ENCODE measurements at places on chromosomes 12 and 14.

- no peak for DNase-seq
Measured at GRCh38 chr14:89720741-89721729, 233.5 kb downstream of the EFCAB11 start.

DNA sequence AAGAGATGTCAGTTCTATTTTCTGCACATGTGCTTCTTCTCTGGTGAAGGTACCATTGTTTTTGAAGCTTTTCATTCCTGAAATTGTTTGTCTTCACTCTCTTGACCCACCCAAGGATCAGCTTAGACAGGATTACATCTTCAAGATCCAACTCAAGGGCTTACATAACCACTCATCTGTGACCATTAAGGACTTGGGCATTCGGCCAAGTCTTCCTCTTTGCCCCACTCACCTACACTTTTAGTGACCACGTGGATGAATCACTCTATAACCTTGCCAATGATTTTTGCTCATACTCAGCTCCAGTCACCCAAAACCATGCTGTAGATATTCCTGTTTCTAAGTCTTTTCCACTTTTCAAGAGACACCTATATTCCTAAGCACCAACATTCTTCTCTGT, 36.5 kb upstream of the SSTR1 start:
- no peak for DNase-seq

- DNase-seq: no peak
Measured at GRCh38 chr14:24250354-24250753, 7.9 kb upstream of the TINF2 start.

GRCh38 chr14:70654632-70655031, 12.9 kb downstream of the TTC9 start:
- no peak for DNase-seq

GRCh38 chr12:46217541-46218321, 51.1 kb downstream of the SLC38A1 start:
- DNase-seq: no peak

- DNase-seq: no peak
Measured at GRCh38 chr12:29270446-29270845, 110.5 kb downstream of the ERGIC2 start.

DNA sequence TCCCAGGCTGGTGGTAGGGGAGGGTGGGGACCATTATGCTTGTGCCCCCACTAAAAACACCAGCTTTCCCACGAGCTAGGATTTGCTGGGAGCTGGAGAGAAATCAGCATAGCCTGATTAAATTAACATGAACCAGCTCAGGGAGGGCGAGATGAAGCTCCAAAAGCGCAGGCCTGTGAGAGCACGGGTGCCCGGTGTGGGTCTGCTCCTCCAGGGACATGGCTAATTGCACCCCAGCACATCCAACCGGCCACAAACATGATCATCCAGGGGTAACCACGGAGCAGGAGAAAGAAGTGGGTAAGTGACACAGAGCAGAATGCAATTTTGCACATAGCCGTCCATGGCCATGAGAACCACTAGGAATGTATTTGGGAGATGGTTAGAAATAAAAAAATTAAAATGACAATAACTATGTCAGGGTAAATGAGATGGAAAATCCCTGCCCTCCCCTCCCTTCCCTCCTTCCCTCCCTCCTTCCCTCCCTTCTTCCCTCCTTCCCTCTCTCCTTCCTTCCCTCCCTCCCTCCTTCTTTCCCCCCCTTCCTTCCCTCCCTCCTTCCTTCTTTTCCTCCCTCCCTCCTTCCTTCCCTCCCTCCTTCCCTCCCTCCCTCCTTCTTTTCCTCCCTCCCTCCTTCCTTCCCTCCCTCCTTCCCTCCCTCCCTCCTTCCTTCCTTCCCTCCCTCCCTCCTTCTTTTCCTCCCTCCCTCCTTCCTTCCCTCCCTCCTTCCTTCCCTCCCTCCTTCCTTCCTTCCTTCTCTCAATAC, 26.9 kb downstream of the CLMN start:
- DNase-seq: no peak

DNA sequence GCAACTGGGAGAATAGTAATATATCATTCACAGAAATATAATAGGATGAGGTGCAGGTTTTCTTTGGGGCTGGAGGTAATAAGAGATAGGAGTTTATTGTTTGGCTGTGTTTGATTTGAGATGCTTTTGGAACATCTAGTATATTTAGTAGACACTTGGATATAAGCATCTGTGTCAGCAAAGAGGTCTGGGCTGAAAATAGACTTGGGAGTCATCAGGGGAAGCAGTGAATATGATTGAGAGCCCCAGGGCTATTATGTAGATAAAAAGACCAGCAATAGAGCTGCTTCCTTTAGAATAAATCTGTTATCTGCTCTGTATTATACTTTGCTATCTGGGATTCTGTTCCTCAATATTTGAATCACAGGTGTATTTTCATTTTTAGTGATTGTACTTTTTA, 36.6 kb downstream of the SPATA7 start:
- no peak for DNase-seq

- no peak for DNase-seq
Measured at GRCh38 chr12:108717243-108717642, 14.1 kb downstream of the CORO1C start.

- DNase-seq: no peak
Measured at GRCh38 chr14:52876311-52876710, 74.5 kb downstream of the FERMT2 start.

- no peak for DNase-seq
Measured at GRCh38 chr12:105555556-105556295, 225.2 kb downstream of the C12orf75 start.

- DNase-seq: no peak
Measured at GRCh38 chr12:117080661-117081144, 18.5 kb downstream of the TESC start.

- DNase-seq: no peak
Measured at GRCh38 chr12:69821456-69822159, 3.4 kb upstream of the MYRFL start.

GRCh38 chr12:93134893-93135285, 205.8 kb upstream of the EEA1 start:
- no peak for DNase-seq

DNA sequence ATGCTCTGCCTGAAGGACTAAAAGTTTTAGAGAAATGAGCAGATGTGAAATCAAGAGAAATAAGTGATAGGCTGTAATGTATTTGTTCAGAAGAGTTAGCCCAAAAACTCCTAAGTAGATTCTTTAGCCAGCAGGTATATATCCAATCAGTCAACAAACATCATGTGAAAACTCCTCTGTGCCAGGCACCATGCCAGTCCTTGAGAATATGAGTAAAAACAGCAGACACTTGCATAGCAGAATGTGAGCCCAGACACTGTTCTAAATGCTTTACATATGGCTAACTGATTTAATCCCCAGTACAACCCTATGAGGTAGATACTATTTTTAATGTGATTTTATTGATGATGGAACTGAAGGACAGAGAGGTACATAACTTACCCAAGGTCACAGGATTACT, 329.8 kb downstream of the PAWR start:
- DNase-seq: no peak

DNA sequence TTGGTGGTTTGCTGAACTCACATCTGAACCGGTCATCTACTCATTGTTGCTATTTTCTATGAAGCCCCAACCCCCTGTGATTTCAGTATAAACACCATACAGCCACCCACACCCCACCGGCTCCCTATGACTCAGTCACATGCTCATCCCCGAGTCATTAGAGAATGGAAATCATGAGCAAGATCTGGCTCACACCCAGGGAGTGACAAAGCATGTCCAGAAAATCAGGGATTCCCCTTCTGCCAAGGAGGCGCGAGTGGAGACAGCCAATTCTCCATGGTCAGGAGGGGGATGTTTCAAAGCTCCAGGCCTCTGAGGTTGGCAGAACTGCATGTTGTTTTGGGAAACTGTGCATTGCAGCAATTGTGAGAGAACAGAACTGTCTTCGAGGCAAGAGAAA, 657.5 kb upstream of the TBX3 start:
- peak; percentile 59 for DNase-seq

DNA sequence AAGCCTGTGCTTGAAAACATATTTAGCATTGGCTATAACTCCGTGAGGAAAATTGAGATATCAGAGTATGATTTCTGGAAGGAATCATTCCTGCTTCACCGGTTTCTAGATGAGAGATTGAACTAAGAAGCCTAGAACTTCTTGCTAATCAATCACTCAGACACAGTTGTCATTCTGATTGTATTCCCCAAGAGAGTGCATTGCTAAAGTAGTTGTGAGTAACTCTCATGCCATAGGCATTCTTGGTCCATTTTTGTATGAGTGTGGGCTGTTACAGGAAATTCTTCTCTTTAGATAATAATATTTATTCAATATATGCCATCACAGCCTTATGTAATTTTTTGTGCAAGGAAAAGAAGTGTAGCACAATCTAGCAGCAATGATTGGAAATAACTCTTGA, 893.3 kb upstream of the MDGA2 start:
- DNase-seq: no peak

DNA sequence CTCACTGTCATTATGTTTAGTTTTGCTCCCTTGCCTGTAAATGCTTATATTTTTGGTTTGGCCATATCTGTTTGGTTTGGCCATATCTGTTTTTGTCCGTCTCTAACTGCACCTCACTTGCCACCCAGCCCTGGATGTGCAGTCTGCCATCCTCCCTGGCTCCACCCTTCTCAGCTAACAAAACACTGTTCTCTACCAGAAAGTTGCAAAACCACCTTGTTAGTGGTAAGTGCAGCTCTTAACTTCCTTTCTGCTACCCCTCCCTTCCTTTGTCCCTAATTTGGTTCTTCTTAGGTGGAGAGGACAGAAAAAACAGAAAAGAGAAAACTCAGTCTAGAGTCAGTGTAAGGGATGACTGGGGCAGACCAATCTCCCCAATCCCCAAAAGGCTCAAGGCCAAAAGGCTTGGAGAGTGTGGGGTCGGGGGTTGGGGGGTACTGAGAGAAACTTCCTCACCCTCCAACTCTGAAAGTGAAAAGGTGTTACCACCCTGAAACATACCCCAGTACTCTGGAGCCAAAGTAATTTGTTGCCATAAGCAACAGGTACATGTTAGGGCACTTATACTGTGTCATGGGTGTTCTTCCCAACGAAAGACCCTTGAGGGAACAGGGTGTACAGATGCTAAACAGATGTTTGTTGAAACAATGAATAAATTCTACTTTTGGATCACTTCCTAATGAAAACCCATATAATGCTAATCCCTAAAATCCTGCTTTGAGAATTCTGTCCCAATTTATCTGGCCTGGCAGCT, 5.0 kb downstream of the BIN2 start:
- no peak for DNase-seq

GRCh38 chr12:110282300-110282860, 1.3 kb downstream of the ATP2A2 start:
- DNase-seq: no peak

DNA sequence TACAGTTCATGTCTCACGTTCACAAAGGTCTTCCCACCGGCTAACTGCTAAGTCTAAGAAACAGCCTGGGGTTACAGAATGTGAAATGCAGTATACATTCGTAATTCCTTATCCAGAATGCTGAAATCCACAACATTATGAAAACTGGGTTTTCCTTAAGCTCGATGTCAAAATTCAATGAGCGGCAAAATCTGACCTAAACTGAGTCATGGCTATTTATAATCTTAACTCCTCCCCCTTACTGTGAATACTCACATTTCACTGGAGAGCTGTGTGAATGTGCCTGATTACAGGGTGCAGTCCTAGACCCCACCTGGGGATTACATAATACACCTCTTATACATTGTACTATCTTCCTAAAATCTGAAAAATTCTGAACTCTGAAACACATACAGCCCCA, 35.3 kb downstream of the STX2 start:
- no peak for DNase-seq

GRCh38 chr12:50590869-50591268, 86.1 kb downstream of the DIP2B start:
- no peak for DNase-seq

DNA sequence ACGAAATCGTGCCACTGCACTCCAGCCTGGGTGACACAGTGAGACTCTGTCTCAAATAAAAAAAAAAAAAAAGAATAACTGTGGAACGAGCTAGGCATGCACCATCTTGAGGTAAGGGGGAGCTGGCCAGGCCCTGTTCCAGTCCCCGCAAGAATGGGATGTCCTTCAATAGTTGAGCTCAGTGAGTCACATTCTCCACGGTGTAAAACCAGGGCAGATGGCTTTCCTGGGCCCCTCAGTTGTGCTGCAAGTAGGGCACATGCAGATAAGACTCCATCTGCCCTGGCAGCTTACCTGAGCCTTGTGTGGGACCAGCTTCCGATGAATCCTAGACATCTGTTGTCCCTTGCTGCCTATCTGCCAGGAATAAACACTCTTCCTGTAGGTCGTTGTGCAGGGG, 312.1 kb downstream of the VRK1 start:
- DNase-seq: no peak

DNA sequence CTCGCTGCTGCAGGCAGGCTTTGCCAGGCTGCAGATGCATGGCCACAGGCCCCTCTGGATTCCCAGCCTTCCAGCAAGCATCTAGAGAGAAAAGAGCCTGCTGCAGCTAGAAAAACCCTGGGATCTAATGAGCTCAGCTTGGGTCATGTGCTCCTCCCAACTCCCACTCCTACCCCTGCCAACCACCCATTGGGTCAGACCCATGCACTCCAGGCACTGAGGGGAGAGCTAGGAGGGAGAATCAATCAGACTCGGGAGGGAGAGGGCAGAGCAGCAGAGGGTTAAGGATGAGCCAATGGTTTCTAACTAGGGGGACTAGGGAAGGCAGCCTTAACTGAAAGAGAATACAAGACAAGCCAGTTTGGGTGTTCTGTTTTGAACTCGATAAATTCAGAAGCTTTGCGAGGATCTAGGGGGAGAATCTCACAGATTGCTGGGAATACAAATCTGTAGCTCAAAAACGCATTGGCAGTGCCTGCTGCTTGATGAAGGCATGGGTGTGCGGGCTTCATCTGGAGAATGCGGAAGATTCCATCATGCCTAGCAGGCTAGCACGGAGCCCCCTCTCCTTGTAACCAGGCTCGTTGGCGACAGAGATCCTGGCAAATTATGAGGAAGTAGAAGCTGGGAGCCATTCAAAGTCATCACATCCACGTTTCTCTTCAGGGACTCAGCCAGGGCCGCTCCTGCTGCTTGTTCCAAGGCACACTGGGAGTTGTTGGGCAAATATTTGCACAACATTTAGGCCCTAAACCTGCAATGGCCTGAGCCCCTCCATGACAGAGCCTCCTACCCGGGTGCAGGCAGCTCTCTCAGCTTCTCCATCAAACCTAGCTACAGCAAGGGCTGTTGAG, 56.4 kb downstream of the VCPKMT start:
- no peak for DNase-seq
